ENCODE measurements at places on chromosomes 2 and 18.

- DNase-seq: no peak
These were observed 34.9 kb downstream of the MFSD6 start for GRCh38 chr2:190443055-190443454.

DNA sequence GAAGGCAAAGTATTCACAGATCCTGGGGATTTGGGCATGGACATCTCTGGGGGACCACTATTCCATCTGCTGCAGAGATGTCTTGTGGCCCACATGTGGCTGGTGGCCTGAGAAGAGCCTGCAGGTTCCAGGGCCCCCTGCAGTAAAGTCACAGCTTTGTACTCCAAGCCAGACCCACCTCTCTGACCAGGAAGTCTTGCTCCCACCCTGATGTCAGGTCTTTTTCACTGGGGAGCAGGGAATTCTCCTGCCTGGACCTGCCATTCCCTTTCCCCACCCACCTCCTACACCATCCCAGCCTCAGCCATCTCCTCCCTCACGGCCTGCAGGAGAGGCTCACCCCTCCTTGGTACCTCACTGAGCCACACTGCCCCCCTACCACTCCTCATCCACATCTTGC, 211.8 kb downstream of the SMAD2 start:
- DNase-seq: no peak

DNA sequence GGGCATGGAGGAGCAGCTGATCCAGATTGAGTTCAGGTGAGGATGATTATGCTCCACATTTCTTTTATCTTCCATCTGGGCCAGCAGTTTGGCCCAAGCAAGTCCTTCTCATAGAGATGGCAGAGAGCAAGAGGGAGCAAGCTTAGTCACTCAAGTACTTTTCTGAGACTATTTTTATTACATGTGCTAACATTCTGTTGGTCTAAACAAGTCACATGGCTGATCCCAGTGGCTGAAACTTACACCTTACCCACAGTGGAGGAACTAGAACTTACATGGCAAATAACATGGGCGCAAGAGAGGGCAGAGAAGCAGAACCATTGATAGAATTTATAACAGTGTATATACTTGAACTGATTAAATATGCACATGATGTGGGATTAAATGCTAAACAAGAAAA, 105.7 kb downstream of the KYNU start:
- DNase-seq: no peak

DNA sequence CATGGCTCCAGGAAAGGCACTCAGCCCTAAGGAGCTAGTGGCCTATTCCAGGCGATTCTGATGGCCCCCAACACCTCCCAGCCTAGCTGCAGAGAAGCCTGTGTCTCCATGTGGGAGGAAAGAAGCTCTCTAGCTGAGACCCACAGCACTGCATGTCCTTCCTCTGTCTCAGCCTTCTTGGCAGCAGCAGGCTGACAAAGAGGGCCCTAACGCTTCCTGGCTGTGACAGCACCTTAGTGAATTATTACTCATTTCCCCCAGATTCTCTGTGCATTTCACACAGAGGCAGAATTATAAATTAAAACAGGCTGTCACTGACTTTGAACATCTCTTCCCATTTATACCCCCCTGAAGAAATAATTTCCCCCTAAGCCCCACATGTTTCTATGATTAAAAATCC, 206.8 kb downstream of the CLIP4 start:
- DNase-seq: no peak

DNA sequence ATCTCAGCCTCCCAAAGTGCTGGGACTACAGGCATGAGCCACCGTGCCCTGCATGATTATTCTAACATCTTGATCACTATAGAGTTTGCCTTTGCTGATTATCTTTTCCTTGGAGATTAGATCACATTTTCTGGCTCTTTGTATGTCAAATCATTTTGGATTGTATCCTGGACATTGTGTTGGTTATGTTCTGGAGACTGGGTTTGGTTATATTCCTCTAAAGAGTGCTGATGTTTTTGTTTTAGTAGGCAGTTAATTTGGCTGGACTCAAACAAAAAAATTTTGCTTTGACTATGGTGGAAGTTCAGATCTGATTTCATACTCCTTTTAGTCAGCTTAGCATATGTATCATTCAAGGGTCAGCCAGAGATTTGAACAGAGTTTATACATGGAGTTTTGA, 26.4 kb downstream of the ETAA1 start:
- no peak for DNase-seq

DNA sequence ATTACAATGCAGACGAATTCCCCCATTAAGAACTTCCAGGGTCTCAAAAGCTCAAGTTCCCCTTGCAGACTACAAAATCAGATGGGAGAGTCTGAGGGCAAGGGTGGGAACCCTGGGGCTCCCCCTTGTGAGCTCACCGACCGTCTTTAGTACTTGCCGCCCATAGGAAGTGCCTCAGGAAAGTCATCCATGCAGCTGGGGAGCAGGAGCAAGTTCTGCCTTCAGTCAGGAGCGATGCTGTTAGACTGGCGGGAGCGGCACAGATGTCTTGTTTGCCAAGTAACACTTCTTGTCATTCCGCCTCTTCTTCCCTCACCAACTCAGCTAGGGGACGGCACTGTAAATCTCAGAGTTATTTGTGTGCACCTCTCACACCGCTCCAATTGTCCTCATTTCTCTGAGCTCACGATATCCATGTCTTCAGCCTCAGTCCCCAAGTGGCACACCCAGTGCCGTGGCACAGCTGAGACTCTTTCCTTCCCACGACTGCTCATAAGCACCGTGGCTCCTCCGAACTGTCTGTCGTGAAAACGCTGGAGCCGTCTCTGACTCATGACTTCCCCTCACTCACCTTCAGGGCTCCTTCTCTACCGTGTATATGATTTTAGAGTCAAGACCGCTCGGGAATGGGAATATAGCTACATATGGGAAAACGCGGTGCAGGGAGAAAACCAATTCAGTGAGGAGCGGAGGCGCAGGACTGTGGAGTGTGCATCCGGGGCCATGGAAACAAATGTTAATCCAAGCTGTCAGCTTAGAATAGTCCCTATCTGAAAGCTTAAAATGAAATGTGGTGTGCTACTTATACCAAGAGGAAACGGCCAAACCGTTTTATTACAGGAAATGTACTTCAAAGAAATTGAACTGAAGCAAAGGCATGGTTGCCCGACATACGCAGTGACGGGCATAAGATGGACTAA, 34.0 kb downstream of the UXS1 start:
- DNase-seq: no peak

GRCh38 chr2:86366651-86367498, 29.4 kb upstream of the REEP1 start:
- DNase-seq: no peak

- DNase-seq: no peak
These were observed 23.6 kb downstream of the INPP5D start for GRCh38 chr2:233083782-233084181.

- DNase-seq: no peak
These were observed 426.2 kb downstream of the NCKAP5 start for GRCh38 chr2:133142087-133142486.

DNA sequence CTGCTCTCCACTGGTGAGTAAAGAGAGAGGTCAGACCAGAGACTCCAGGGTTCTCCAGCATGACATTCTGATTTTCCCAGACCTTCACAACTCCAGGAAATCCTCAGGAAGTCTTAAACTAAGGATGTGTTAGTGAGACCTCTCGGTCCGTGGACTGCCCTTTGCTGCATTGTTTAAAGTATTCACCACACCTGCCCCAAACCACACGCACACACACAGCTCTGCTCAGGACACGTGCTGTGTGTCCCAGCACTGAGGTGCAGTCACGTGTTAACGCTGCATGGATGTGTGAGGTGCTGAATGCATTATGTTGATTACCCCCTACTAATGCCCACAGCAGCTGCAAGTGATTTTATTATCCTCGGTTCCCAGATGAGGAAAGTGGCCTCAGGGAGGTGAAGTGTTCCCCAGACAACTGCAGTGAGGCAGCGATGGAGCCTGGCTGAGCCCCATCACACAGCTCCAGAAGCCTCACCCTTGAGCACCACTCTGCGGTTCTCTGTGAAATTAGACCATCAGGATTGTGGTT, 68.4 kb downstream of the TRAPPC12 start:
- no peak for DNase-seq

- DNase-seq: no peak
These were observed 201.7 kb downstream of the MREG start for GRCh38 chr2:215811409-215812345.

DNA sequence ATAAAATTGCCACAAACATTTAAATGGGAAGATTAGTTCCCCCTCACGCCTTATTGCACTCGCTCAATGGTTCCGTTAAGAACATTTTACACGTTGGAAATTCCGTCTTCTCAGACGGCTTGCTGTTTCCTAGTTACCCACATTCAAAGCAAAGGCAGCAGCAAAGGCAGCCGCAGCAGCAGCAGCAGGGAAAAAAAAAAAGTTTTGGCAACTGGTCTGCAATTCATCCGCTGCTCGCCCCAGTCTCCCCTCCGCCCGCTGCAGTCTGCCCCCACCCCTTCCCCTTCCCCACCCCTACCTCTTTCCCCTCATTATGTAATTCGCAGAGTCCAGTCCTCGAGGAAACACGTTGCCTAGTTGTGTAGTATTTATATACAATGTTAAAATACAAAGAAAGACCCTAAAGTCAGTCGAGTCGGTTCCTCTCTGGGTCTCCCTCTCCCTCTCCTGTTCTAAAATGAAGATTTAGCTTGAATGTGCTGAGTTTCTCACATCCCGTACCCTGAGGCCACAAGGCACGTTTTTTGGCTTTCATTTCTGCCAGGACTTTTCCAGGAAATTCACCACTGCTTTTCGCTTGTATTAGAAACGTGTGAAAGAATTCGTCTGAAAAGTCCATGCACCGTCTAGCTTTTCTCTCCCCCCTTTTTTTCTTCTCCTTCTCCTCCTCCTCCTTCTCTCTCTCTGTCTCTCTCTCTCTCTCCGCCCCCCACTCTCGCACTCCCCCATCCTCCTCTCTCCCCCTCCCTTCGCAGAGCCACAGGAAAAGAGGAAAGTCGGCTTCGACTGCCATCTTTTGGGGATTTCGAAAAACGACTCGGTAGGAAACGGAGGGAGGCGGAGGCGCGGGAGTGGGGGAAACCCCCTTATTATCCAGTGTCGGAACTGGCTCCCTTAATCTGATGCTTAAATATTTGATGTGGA, 140.0 kb downstream of the MEIS1 start:
- peak; percentile 87 for DNase-seq

DNA sequence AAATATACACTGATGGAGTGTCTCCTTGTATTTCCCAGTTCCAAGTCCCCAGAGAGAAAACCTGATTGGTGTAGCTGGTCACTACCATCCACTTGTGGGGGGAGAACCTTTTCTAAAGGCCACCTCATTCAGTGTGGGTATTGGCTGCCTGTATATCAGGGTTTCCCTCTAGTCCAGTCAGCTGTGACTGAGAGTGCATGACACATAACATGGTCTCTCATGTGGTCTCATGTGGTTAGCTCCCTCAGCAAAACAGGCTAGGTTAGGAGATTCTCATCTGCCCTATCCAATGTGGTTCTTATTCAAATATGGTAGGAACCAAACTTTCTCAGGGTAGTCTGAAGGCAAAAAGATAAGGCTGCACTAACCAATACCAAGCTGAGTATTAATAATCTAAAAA, 4.1 kb upstream of the GORASP2 start:
- no peak for DNase-seq

GRCh38 chr2:240349133-240350005, 86.1 kb upstream of the GPC1 start:
- DNase-seq: no peak

DNA sequence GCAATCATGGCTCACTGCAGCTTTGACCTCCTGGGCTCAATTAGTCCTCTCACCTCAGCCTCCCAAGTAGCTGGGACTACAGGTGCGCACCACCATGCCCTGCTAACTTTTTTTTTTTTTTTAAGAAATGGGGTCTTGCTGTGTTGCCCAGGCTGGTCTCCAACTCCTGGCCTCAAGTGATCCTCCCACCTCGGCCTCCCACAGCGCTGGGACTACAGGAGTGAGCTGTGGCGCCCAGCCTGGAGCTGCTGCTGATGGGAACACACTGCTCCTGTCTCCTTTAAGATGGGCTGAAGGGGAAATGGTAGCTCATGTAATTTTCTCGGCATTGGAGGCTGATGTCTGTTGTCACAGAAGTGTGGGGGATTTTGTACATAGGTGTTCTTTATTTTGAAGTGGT, 34.9 kb upstream of the ADNP2 start:
- DNase-seq: no peak

DNA sequence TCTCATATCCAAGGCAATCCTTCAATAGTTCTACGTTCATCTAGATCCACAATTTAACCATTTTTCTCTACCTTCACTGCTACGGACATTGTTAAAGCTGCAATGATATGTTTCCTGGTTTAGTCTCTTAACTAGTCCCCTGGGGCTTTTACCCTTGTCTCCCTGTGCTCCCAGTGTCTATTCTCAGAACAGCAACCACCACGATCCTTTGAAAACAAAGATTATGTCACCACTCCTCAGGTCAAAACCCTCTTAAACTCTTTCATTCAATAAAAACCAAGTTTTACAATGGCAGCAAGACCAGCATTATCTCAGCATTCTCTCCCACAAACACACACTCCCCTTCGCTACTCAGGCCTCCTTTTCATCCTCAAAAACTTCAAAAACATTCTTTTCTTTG, 298.2 kb upstream of the CHST9 start:
- DNase-seq: no peak

DNA sequence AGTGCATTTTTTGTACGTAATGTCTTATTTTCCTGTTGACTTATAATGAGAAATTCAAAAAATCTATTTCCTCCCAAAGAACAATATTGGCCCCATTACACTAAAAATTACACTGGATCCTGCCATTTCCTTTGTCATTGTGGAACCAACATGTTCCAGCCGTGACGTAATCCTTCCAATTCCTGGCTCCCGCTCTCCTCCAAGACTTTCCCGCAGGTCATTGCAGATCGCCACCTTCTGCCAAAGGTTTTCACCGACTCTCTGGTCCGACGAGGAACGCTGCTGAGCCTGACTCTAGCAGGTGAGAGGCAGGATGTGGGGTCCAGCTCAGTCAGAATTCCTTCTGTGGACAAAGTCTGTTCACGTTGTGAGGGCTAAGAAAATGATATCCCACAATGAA, 38.0 kb downstream of the PTGR3 start:
- DNase-seq: no peak

GRCh38 chr2:97745474-97746174, 32.2 kb downstream of the ZAP70 start:
- no peak for DNase-seq

DNA sequence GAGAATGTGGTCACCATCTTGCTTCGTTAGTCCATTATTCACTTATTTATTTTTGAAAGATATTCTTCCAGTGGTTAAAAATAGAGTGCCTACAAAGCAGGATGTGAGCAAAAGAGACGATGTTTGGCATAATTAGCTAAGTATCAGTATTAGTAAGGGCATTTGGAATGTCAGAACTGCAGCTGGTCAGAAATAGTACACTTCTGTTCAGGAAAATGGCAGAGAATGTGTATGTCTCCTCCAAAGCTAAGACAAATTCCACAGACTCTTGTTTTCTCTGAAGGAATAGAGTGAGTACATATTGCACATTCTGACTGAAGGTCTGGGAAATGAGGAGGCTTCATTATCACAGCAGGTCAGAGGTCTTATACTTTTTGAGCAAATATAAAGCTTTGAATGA, 209.0 kb downstream of the L3MBTL4 start:
- no peak for DNase-seq

GRCh38 chr2:174176898-174177297, 71.4 kb downstream of the OLA1 start:
- peak; percentile 52 for DNase-seq

GRCh38 chr2:100237770-100238169, 84.5 kb downstream of the LONRF2 start:
- DNase-seq: no peak

GRCh38 chr2:3480352-3481010, 38.9 kb downstream of the ADI1 start:
- no peak for DNase-seq

GRCh38 chr2:223890721-223891120, 53.3 kb upstream of the AP1S3 start:
- DNase-seq: no peak
